Occipital lobe (tissue), 3 donors: ENCODE measurements at places on chromosomes 12 and 14. TPM values are rescaled to one million over a fixed set of nuclear protein-coding genes. Genes with fewer than 3 reads are reported as not detected.
A peak's percentile ranks its signal among the peaks of the same experiment; 100 is the strongest.

GRCh38 chr12:18658829-18659228, 79.0 kb downstream of the PLCZ1 start:
- DNase-seq, result no peak

GRCh38 chr14:33165926-33166289, 227.2 kb downstream of the NPAS3 start:
- no peak for DNase-seq

DNA sequence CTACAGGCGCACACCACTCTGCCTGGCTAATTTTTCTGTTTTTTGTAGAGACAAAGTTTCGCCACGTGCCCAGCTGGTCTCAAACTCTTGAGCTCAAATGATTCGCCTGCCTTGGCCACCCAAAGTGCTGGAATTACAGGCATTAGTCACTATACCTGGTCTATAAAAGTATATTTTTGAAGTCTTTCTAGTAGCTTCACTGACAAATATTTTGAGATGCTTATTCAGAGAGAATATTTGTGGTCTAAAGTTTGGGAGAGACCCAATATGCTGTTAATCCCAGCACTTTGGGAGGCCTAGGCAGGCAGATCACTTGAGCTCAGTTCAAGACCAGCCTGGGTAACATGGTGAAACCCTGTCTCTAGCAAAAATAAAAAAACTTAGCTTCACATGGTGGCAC, 22.0 kb upstream of the PPP1R12A start:
- no peak for DNase-seq

GRCh38 chr14:76884853-76885276, 58.7 kb downstream of the LRRC74A start:
- DNase-seq, result no peak

DNA sequence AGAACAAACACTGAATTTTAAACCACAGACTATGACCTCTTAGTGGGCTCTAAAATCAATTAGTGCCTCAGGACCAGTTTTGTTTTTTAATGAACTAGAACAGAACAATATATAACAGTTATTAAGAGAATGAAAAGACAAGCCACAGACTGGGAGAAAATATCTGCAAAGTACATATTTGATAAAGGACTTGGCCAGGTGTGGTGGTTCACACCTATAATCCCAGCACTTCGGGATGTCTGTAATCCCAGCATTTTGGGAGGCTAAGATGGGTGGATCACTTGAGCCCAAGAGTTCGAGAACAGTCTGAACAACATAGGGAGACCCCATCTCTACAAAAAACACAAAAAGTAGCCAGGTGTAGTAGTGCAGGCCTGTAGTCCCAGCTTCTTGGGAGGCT, 36.2 kb downstream of the PPP1R13B start:
- DNase-seq, result no peak

ERP27 gene
- total RNA-seq, result not detected

DNA sequence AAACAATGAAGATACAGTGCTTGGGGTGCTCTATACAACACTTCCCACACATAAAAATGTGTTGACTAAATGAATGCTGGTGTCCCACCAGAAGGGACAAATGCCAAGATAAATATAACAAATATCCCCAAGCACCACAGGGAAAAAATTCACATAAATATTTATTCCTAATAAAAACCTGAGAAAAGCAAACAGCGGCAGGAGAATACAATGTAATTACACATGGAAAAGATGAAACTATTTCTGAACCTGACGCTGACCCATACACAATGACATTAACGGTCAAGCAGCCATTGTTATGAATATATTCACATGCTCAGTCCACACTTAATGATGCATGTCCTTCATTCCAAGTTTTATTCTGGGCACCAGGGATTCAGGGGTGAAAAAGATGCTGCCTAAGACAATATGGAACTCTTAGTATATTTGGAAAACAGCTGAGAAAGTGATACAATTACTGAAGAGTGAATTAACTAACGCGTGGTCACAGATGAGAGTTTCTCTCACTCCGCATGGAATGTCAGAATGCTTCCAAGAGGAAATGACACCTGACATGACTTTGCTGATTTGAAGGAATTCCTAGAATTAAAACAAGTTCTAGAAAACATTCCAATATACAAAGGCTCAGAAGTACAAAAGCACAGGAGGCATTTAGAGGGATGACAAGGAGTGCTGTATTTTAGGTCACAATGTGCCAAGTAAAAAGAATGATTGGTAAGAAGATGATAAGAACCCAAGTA, 27.9 kb upstream of the PTPRR start:
- no peak for DNase-seq

- no peak for DNase-seq
These were observed 118.5 kb upstream of the FRMD6 start for GRCh38 chr14:51533160-51533559.

LBHD2 gene
- total RNA-seq, result not detected

DNA sequence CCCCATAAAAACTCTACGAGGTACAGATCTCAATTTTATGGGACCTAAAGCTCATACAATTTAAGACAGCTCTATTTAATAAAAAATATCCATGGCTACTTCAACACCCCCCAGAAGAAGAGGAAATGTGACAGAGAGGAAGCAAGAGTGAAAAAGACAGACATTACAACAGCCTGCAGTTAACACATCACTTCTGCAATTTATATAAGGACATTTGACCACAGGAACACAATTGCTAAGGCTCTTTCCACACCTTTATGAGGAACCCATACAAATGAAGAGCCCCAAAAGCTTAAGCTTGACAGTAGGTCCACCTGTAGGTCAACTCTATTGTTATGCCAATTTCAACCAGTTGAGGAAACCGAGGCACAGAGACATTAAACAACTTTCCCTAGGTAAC, 5.6 kb downstream of the OR10P1 start:
- no peak for DNase-seq

TMEM63C gene
- 10.8 TPM for total RNA-seq

- DNase-seq, result no peak
These were observed 128.0 kb downstream of the NDUFA12 start for GRCh38 chr12:94875525-94875924.

DNA sequence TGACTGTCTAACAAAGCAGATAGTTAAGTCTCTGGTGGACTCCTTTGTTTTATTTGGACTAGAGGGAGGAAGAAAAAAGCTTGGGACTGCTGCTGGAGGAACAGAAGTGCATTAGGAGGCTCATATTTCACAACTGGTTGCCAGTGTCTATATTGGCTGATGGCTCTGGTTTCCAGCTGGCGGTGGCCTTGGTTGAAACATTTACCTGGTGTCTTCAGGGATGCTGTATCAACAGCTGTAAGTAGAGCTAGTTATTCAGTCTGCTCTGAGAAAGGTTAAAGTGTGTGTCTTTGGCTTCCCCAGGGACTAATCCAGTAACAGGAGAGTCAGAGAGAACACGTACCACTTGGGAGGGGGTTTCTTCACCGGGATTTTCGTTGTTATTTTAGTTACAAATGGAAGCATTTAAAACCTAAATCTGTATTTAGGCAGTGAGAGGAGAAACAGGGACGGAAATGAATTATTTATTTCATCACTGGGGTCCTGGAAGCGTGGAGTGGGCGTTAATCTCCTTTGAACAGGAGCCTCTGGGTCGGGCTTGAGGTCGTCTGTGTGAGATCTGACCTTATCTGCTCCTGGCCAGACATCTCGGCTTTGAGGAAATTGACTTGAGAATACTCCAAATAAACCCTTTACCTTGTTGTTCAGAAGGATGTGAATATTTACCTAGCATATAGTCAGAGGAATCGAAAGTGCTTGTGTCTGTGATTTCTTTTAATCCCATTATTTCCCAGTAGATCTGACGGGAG, 149.9 kb downstream of the NRXN3 start:
- DNase-seq, result no peak

HSP90B1 gene
- 131 TPM for total RNA-seq

- DNase-seq, result no peak
These were observed 88.3 kb downstream of the NPAS3 start for GRCh38 chr14:33026850-33027430.

DNA sequence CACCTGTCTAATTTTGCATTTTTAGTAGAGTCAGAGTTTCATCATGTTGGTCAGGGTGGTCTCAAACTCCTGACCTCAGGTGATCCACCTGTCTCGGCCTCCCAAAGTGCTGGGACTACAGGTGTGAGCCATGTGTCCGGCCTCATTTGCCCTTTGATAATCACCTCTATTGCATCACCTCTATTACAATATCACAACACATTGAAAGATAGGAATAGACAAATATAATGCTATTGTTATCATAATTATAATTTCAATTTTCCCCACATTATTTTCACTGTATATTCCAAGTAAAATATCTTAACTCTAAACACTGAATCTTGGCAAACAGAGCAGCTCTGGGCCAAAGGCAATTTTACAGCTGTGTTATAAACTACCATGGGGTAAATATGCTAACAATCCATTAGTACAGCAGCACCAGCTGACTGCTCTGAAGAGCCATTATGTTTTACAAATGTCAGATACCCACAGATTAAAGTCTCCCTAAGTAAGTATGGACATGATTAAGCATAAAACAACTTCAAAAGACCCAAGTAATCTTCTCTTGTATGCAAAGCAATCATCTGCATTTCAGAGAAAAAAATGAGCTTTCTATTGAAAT, 173.2 kb downstream of the MED13L start:
- no peak for DNase-seq

GRCh38 chr14:50397390-50398188, 908 bp upstream of the CDKL1 start:
- DNase-seq, result peak; percentile 52

- DNase-seq, result no peak
These were observed 172.2 kb upstream of the ATP2B1 start for GRCh38 chr12:89880690-89881350.

LGR5 gene
- not detected for total RNA-seq

PRB2 gene
- total RNA-seq, result not detected

CCND2 gene
- 300 TPM for total RNA-seq

GRCh38 chr12:33253178-33253577, 186.4 kb downstream of the SYT10 start:
- DNase-seq, result no peak

GDF3 gene
- total RNA-seq, result not detected

GRCh38 chr12:54394281-54394719, 9.8 kb upstream of the ZNF385A start:
- peak; percentile 31 for DNase-seq

RDH11 gene
- total RNA-seq, result 128 TPM

DAO gene
- not detected for total RNA-seq

MYF5 gene
- total RNA-seq, result not detected

ERBB3 gene
- 2.2 TPM for total RNA-seq

DNA sequence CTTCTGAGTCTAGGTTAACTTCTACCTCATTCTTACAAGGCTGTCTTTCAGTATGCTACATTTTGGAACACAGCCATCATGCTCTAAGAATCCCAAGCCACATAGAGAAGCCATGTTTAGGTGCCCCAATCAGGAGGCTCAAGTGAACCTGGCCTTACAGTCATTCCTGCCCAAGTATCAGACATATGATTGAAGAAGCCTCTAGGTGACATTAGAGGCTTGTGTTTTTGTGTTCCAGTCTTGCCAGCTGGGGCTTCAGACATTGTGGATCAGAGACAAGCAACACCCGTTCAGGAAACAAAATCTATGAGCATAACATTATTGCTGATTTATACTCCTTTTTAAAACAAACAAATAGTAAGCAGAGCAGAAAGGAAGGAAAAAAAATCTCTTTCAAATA, 8.1 kb upstream of the SLC16A7 start:
- no peak for DNase-seq

DNA sequence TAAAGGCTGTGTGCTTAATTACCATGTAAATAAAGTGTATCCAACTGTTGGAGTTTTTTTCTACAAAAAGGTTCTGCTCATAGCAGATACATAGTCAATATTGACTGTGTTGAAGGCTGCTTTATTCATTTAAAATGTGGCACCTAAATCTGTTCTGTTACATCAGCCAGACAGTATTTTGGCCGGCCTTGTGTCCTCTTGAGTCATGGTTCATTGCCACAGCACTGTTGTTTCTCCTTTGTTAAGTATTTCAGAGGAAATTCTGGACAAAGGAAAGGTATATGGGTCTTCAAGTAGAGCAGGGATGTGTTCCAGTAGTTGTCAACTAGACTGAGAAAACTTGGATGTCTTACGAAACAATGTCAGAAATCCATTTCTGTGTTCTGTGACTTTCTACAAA, 95.5 kb downstream of the SLC38A6 start:
- no peak for DNase-seq

GRCh38 chr12:124543052-124543589, 24.3 kb downstream of the NCOR2 start:
- no peak for DNase-seq

- peak; percentile 38 for DNase-seq
These were observed 764 bp downstream of the RBM25 start for GRCh38 chr14:73058922-73059673.

DNA sequence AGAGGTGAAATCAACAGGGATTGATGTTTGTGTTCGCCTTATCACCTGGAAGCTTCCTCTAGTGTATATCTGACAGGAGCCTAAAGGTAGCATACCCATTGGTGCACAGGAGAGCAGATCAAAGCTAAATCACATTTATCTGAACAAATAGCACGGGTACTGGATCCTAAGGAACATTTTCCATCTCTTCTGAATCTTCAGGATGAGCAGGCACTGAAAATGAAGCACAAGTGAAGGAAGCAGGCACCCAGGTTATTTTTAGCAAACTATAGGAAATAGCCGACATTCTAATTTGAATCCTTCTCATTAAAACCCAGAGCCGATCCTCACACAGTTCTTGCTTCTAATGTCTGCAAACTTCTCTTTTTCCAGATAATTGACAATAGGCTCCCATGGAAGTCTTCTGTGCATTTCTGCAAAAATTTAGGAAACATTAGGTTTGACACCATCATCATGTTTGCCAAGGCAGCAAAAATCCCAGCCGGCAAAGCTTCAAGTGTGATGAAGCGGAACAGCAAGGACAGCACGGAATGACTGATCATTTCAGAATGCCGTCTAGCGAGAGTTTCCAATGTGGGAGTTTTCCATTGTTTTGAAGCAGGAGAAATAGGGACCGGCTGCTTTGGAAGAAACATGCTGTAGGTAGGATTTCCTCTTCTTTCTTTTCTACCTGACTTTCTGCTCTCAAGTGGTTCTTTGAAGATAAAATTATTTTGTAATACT, 24.3 kb upstream of the RGS6 start:
- no peak for DNase-seq

EMP1 gene
- 6.6 TPM for total RNA-seq

DNA sequence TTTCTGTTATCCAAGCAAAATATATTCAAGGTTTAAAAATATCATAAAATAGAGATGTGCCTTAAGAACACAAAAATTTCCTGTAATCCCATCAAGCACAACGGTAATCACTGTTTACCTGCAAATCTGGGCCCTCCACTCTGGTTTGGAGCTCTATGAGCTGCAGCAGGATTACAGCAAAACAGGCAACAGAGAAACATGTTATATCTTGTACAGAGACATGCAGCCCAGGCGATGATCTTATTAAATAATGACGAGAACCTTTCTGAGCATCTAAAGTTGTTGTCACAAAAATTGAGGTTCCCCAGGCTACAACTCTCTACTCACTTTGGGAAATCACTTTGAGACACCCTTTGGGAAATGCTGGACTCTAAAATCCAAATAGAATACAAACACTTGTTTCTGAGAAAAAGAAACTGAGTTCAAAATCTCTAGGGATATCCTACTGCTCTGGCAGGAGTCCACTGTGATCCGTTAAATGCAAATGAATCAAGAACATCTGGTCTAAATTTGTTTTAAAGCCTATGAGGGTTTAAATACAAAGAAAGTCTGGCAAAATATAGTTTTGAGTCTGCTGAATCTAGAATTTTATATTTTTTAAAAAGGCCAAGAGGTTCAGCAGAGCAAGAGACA, 36.3 kb downstream of the STON2 start:
- DNase-seq, result no peak

GRCh38 chr14:91493169-91493568, 16.9 kb downstream of the PPP4R3A start:
- DNase-seq, result no peak

AMHR2 gene
- not detected for total RNA-seq

GRCh38 chr14:100309028-100309737, 2.9 kb upstream of the SLC25A29 start:
- no peak for DNase-seq

- DNase-seq, result no peak
These were observed 280.5 kb downstream of the PCNX1 start for GRCh38 chr14:71187633-71188356.
